ENCODE measurements at places on chromosomes 12 and 14.

DNA sequence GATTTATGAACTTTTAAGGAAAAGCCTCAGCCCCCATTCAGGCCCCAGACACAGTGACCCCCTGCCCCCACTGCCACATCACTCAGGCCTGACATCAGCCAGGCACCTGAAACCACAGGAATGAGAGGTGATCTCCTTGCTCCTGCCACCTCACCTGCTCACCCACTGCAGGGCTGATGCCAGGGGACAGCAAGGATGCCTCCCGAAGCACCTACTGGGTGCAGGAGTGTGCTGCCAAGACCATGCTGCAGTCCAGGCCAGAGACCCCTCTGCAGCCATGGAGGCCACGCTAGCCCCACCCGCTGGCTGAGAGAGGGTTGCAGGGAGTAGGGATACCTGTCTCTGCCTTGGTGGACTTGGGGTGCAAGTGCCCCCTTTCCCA lies 18.6 kb upstream of the KRT7 start:
- no peak for DNase-seq

DNA sequence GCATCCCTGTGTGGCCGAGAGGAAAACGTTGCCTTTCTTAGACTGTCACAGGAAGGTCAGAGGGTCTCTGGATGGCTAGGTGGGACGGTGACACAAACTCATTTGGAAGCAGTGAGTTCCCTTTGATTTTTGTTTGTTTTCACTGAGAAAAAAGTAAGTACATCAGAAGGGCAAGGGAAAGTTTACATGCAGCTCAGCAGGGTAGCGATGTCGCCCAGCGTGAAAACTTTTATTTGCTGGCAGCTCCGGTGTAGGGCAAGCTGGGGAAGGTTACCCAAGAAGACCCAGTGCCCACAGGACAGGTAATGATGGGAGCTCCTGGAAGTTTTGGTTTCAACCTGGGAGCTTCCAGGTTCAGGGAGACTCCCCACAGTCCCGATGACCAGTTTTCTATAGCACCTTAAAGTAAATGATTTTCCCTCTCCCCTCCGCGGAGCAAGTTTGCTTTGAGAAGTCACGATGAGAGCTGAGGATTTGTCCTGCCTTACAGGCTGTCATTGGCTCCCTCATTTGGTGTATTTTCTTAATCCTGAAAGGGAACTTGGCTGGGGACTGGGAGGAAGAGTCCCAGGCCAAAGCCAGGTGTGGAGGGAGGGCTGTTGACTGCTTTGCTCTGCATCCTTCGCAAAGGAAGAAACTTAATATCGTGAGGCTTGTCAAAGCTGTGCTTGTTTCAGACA lies 64.7 kb upstream of the ESRRB start:
- DNase-seq = no peak

- no peak for DNase-seq
Observed at GRCh38 chr12:104306376-104306775, 2.8 kb downstream of the EID3 start.

GRCh38 chr14:24279301-24280186 lies 8.1 kb upstream of the RABGGTA start:
- peak; percentile 39 for DNase-seq

- DNase-seq = peak; percentile 96
Observed at GRCh38 chr12:12813120-12814101, at the start of gene DDX47. Gene DDX47, plus strand, starts transcription at chr12:12813346. Its CDS starts 22 bp downstream, at chr12:12813368.

DNA sequence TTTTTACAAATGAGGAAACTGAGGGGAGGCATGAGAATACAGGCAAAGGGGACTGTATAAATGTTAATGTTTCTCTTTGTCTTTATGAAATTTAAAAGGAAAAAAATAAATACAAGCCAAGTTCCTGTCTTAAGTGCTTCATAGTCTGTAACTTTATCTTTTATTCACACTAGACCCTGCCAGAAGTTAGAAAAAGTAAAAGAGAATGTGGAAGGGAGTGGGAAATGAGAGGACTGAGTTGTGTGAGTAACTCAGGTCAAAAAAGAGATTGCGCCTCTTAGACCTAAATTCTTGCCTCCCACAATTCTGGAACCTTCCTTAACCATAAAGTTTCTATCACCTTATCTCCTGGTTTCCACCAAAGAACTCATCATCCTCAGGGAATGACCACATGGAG lies 141.1 kb downstream of the KICS2 start:
- DNase-seq = no peak

DNA sequence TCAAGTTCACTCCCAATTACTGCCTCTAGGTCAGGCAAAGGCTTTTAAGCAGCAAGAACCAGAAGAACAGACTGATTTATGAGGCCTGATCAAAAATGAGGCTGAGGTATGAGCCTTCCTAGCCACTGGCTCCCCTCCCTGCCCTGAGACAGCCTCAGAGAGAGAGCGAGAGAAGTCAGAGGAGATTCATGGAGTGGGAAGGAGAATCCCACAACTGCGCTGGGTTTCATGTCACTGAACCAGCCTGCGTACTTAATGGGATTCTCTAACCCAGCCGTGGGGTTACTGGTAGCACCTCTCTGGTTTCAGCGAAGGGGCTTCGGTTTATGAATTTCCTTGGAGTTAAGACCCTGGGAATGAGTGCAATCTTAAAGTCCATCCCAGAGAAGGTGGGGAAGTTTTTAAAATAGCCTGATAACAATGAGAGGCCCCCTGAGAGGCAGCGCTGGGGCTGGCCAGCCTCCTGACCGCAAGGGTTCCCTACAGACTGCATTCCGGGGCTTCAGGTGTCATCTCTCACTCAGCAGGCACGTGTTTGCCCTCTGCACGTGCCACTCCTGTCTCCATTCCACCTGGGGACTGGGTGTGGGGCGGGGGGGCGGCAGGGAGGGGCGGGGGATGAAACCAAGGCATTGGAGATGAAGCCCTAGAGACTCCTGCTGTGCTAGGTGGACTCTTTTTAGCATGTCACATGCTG lies 6.1 kb upstream of the GPRC5A start:
- no peak for DNase-seq

DNA sequence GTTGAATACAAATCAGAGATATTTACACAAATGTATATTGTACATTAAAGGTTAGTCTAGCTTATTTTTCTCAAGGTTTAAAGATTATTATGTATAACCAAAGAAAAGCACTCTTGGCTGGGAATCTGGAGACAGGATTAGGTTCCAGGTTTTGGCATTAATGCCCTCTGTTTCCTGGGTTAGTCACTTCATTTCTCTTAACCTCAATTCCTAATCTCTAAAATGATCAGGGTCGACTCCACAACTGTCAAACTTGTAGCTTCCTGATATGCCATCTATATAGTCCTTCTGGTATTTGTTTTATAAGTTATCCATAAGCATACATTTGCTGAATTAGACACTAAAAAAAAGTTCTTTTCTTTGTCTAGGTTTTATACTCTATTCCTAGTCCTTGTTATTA lies 2.6 kb downstream of the ITPR2 start:
- DNase-seq = no peak

- DNase-seq = no peak
Observed at GRCh38 chr12:19421503-19422282, 17.6 kb upstream of the AEBP2 start.

DNA sequence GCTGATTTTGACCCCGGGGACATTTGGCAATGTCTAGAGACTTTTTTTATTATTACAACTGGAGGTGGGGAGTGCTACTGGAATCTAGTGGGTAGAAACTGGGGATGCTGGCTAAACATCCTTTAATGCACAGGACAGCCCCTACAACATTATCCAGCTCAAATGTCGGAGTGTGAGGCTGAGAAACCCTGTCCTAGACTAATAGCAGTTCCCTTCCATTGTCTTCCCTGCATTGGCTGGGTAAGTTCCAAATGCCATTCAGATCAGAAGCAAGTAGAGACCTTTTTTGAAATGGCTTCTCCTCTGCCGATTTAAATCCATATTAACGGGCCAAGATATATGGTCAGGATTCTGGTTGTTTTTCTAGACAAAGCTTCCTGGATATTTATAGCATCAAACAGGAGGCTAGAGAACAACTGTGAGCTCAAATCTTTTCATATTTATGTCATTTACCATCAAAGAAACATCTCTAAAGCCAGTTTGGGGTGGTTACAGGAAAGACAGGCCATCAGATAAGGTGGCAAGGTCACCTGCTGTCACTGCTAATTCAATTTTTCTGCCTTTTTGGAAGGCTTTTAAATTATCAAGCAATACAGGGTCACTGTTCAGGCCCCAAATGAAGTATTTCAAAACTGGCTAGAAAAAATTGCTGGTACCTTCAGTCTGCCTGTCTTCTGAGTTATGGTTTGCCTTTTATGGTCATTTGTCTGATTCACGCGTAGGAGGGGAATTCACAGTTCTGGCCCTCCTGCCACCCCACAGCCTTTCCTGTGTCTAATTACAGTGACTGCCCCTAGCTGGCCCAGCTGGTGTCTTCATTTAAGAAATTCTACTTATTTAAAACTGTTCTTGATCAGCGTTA lies 20.1 kb upstream of the AKAP5 start:
- peak; percentile 45 for DNase-seq

DNA sequence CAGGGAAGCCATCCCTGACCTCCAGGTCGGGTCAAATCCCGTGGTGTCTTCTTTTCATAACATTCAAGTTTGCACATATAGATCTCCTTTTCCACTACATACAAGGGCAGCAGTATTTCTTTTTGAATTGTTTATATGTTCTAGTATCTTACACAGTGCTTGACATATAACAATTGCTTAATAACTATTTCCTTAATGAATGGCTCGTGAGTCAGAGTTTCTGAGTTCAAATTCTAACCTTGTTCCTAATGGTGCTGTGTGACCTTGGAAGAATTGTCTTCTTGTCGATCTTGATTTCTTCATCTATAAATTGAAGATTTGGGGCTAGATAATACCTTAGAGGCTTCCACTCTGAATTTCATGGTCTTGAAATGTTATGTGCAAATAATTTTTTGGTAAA lies 57.2 kb upstream of the PELI2 start:
- DNase-seq = no peak

GRCh38 chr12:52818388-52818787 lies 4.5 kb upstream of the KRT4 start:
- no peak for DNase-seq

DNA sequence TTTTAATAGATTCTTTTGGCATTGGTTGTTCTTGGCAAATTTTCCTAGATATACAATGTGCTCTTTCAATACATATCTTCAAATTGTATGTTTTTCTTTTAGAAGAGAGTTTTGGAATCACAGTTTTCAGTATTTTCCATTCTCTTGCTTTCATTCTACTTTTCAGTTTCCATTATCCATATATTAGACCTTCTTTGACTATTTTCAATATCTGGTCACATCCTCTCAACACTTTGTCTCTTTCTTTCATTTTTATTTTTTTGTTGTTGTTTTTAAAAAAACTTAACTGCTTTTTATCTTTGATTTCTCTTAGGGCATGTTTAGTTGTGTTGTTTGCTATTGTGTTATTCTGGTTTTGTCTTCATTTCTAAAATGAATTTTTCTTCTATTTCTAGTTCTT lies 59.9 kb upstream of the CLMN start:
- no peak for DNase-seq

- DNase-seq = no peak
Observed at GRCh38 chr14:50013198-50013918, 103.0 kb downstream of the VCPKMT start.

DNA sequence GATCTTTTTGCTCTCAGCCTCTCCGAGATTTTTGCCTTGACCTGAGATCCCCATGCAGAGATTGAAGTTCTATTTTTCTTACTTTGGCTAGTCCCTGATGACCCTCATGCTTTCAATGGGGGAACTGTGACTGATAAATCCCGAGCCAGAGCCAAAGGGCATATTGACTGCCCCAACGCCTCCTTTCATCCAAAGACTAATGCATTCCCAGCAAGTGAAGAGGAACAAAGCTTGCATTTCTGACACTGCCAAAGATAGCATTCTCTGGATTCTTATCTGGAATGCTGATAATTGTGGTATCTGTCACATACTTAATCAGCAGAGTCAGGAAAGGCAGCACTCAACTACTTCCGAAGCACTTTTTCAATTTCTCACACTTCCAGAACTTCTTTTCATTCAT lies 152.3 kb upstream of the EGLN3 start:
- no peak for DNase-seq
